Frontal cortex (tissue), 4 donors: ENCODE measurements at places on chromosomes 13 and 19.
A peak's percentile ranks its signal among the peaks of the same experiment; 100 is the strongest.

DNA sequence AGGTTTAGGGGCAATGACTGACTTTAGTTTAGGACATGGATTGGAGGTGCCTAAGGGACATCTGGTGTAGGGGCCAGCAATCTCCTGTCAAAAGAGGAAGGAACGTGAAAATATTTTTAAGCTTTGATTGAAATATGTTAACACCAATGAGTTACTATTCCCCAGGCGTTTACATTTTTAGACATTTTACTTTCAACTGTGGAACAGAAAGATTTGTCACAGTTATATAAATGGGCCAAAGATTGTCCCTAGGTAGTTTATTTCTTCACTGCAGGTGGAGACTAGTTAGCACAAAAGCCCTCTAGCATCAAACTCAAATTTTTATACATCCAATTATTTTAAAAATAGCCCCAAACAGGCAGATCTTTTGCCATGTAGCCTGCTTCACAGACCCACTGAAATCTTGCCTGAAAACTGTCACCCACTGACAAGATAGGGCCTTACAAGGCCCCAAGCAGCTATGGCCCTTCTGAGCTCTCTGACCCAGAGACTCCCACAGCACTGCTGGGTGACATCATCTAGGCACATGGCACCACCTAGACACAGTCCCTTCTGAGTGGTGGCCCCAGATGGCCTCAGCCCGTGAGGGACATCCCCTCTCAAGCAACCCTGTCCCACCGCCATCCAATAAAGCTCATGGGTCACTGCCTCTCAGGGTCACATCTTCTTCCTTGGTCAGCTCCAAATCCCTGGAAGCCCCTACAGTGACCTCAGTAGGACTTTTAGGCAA lies 64.8 kb upstream of the DOCK9 start:
- no peak for DNase-seq

GRCh38 chr19:42202290-42202880 lies 15.1 kb downstream of the DEDD2 start:
- no peak for DNase-seq

- DNase-seq, result no peak
Measured at GRCh38 chr13:76993021-76993420, 1.1 kb downstream of the CLN5 start.

DNA sequence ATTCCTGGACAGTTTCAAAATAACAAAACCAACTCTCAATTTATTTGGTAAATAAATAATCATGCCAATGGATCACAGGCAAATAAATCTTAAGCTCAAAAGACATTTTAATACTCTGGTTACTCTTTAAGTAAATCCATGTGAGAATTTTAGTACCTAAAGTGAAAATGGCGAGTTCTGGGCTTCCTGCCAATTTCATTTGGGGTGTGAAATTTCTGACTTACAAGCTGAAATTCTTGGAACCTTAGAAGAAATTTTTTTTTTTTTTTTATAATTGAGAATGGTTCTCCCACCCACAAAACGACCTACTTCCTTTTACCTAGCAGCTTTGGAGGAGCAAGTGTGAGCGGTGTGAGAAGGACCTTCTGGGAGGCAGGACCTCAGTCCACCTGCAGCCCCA lies 354.5 kb upstream of the NBEA start:
- no peak for DNase-seq

- peak; percentile 81 for DNase-seq
Measured at GRCh38 chr19:48746738-48747575, at the start of gene IZUMO1. IZUMO1 (minus strand) TSS chr19:48746909; CDS start chr19:48745859, 1,050 bp downstream.

- no peak for DNase-seq
Measured at GRCh38 chr13:103762523-103762922, 696.3 kb upstream of the SLC10A2 start.

GRCh38 chr19:21474671-21475181 lies 30.7 kb upstream of the ZNF429 start:
- DNase-seq, result peak; percentile 71

- DNase-seq, result no peak
Measured at GRCh38 chr19:19461671-19462622, 53.4 kb downstream of the TSSK6 start.

- DNase-seq, result no peak
Measured at GRCh38 chr19:49475995-49476880, 2.2 kb downstream of the FLT3LG start.

GRCh38 chr13:35994131-35994966 lies 136.8 kb downstream of the DCLK1 start:
- no peak for DNase-seq

DNA sequence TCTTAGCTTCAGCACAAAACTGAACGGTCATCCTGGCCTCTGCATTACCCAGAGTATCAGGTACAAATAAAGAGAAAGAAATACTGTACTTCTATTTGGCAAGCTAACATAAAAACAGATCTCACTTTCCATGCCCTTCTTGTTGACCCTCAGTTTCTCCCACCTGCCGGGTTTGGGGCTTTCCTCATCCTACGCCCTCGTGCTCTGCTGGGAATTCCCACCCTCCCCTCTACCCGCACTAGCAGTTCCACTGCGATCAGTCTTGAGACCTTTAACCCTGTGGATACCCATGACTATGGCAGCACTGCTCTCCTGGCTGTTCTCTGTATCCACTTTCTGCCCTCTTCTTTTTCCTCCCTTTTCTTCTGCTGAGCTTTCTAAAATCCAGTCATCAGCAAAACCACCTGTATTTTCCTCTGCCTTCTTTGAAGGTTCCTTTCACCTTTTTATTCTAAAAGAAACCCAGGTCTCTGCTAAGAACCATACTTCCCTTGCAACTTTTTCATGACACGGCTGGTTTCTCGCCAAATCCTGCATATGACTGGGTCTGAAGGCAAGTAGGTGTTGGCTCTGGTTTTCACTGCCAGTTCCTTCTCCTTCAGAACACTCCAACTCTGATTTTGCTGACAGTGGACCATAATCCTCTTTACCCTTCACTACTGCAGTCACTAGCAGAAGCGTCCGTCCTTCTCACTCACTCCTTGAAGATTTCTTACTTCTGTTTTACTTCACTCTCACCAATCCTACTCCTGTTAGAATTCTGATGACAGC lies 99.4 kb downstream of the MIPEP start:
- no peak for DNase-seq

DNA sequence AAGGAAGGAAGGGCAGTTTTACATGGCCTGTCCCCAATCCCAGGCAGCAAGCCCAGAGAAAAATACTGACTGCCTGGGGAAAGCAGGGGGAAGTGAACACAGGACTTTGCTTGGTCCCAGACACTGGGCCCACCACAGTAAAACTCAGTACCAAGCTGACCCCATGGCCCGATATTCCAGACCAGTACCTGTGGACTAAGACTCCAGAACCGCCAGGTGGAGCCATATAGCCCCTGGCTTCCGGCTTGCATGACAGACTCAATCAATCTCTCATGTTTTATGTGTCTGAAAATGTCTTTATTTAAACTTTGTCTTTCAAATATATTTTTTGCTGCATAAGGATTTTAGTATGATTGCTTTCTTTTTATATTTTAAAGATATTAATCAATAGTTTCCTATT lies 767.9 kb upstream of the SLITRK6 start:
- DNase-seq, result no peak

DNA sequence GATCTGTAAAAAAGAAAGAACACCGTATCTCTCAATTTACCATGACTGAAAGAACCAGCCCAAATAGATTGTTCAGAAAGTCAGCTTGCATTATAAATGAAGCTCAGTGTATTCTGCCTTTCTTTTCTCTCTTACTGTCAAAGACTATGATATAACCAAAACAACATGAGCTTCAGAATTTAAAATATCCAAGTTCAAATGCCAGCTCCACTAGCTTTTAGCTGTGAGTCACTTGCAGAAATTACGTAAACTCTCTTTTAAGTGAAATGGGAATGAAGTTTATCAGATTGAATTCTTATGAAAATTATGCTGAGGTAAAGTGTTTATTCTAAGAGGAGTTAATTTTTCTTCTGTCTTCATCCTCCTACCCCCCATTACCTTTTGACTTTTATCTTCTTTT lies 20.0 kb upstream of the POSTN start:
- DNase-seq, result no peak

- no peak for DNase-seq
Measured at GRCh38 chr19:4966591-4966990, 2.3 kb upstream of the KDM4B start.

DNA sequence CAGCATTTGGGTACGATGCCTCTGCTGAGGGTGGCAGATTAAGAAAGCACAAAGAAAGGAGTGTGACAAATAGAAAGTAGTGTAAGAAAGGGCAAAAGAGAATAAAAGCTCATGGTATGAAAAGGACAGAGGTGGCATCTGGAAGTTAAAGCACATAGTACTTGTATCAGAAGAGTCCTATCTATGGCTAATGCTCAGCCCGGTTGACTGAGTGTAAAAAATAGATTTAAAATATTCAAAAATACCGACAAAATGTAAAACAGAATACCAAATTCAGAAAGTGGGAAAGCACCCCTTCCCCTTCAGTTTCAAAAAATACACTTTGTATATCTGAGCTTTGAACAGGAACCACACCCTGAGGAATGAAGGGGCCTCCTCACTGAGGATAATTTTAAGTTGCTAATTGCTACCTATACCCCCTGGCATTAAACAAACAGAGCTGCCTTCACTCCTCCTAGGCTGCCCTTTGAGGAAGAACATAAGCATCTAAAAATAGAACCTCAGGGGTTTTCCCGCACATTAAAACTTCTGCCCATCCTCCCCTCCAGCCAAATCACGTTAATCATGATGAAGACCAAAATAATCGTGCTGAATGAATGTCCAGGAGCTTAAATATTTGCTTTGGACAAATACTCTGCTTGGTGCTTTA lies 43.3 kb downstream of the DLEU7 start:
- DNase-seq, result no peak

- peak; percentile 5 for DNase-seq
Measured at GRCh38 chr19:15397236-15397635, 17.6 kb upstream of the AKAP8 start.

DNA sequence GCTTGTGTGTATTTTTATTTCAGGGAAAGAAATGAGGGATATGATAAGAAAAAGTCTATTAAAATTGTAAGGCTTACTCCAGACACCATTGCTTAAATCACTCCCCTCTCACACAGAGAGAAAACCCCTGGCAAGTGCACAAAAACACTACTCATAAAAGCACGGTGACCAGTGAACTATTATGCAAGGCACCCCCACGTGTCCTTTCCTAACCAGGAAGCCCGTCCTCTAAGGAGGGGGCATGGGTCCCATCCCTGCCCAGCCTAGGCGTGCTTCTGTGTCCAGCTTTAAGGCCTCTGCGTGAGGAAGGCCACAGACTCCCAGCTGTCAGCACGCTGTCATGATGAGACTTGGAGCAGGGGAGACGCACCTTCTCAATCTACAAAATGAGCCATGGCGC lies 83.5 kb downstream of the SLC7A1 start:
- DNase-seq, result no peak

DNA sequence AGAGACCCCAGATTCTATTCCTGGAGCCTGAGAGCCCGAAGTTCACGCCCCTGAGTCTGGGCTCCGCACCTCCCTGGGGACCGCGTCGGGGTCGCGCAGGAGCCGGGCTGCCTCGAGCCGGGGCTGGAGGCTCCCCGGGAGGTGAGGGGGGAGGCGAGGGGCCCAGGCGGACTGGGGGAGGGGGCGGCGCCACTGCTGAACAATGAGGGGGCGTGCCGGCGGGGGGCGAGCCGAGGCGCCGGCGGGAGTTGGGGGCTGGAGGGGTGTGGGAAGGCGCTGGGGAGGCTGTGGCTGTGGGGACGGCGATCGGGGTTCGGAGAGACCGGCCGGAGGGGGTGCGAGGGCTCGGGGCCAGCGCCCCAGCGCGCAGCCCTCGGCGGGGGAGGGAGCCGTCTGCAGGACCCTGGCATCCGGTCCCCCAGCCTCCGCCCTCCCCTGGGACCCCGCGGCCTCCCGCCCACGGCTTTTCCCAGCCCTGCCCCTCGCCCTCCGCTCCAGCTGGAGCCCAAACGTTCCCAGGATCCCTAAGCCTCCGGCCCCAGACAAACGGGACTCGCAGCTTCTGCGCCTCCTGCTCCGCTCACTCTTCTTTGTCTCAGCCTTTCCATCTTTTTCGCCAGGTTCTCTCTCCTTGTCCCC lies 922 bp downstream of the PLEKHG2 start:
- DNase-seq, result no peak

- DNase-seq, result no peak
Measured at GRCh38 chr13:44622261-44622660, 46.1 kb upstream of the TSC22D1 start.

- DNase-seq, result peak; percentile 97
Measured at GRCh38 chr19:10502524-10503001, 593 bp downstream of the KEAP1 start.

DNA sequence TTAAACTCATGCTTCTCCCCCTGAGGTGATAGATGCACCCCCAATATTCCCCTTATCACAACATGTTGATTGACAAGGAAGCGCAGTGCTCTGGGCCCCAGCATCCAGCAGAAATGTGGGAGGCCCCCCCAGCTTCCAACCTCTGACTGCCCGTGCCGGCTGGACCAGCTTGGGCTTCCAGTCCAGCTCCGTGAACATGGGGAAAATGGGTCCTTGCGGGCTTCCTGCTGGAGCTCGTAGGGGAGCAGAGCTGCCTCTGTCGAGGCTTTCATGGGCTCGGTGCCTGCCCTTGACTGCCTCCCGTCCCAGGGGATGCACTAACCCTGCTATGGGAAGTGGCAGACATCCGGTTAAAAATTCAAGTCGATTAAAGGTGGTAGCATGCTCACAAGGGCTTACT lies 188.9 kb downstream of the COL4A1 start:
- DNase-seq, result no peak

- no peak for DNase-seq
Measured at GRCh38 chr19:33472691-33473652, 48.6 kb downstream of the PEPD start.

- no peak for DNase-seq
Measured at GRCh38 chr19:42095142-42095813, 19.3 kb downstream of the ZNF574 start.

DNA sequence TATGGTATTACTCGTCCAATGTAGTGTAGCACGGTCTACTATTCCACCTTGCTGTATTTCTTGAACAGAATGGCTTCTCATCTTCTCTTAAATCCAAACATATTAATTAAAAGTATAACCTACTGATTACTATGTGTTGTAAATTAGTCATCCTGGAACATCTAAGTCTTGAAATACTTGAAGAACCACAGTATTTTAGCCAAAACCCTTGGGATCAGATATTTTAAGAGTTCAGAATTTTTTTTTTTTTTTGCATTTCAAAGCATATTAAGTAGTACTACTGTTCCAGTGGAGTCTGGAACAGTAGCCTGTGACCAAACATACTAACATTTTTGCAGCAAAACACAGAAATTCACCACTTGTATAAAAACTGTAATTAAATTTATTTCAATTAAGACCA lies 30.1 kb downstream of the ZC3H13 start:
- DNase-seq, result no peak

- peak; percentile 31 for DNase-seq
Measured at GRCh38 chr13:21672796-21673538, 2.1 kb downstream of the FGF9 start.

- no peak for DNase-seq
Measured at GRCh38 chr19:48982280-48982679, 10.8 kb downstream of the GYS1 start.

GRCh38 chr19:57816652-57817051 lies 1.9 kb upstream of the ZNF552 start:
- DNase-seq, result no peak

- no peak for DNase-seq
Measured at GRCh38 chr19:48815870-48816501, 5.2 kb upstream of the BCAT2 start.

- peak; percentile 90 for DNase-seq
Measured at GRCh38 chr19:3163230-3163886, 15.2 kb upstream of the S1PR4 start.

- DNase-seq, result no peak
Measured at GRCh38 chr13:48505597-48506091, 27.2 kb downstream of the RCBTB2 start.

- no peak for DNase-seq
Measured at GRCh38 chr19:31253526-31254179, 95.6 kb downstream of the TSHZ3 start.
